GM12878 (cell line): ENCODE measurements at places on chromosomes 6 and 20. TPM values are rescaled to one million over a fixed set of nuclear protein-coding genes. Genes with fewer than 3 reads are reported as not detected.

The SLC44A4 gene
- 0.16 TPM in 1 of 2 replicates, not detected in the other for polyA plus RNA-seq

The PSMA7 gene
- 790 and 824 TPM in 2 replicates for polyA plus RNA-seq

The TTK gene
- polyA plus RNA-seq, result 50.2 and 50.3 TPM in 2 replicates

The GGTLC1 gene
- polyA plus RNA-seq, result not detected in 2 replicates

The AIF1 gene
- polyA plus RNA-seq, result 133 and 146 TPM in 2 replicates

The HBS1L gene
- 142 and 143 TPM in 2 replicates for polyA plus RNA-seq

The JPH2 gene
- polyA plus RNA-seq, result not detected in 2 replicates

The PLG gene
- 3.0 and 3.8 TPM in 2 replicates for polyA plus RNA-seq

The PRL gene
- polyA plus RNA-seq, result 27.5 and 29.2 TPM in 2 replicates

The COL12A1 gene
- 0.10 and 0.17 TPM in 2 replicates for polyA plus RNA-seq

The DLL1 gene
- polyA plus RNA-seq, result 0.10 and 0.16 TPM in 2 replicates

The RHAG gene
- not detected in 2 replicates for polyA plus RNA-seq

The GNAS-AS1 gene
- polyA plus RNA-seq, result 1.2 and 2.7 TPM in 2 replicates

The APOBEC2 gene
- polyA plus RNA-seq, result 0.70 and 0.71 TPM in 2 replicates

The ZNF133 gene
- polyA plus RNA-seq, result 5.0 and 6.1 TPM in 2 replicates

The ZNF165 gene
- polyA plus RNA-seq, result 4.6 and 5.0 TPM in 2 replicates

The DACT2 gene
- not detected in 2 replicates for polyA plus RNA-seq

The LY6G5C gene
- polyA plus RNA-seq, result 2.8 and 4.0 TPM in 2 replicates

The PPP1R14C gene
- polyA plus RNA-seq, result 0.14 and 1.6 TPM in 2 replicates

The OOEP gene
- polyA plus RNA-seq, result not detected in 2 replicates

The UBD gene
- 25.0 and 28.4 TPM in 2 replicates for polyA plus RNA-seq

The ENPP1 gene
- not detected in 2 replicates for polyA plus RNA-seq

The TP53TG5 gene
- 0.24 TPM in 1 of 2 replicates, not detected in the other for polyA plus RNA-seq

The TNFRSF6B gene
- polyA plus RNA-seq, result 0.67 TPM in 1 of 2 replicates, not detected in the other

The TRAPPC3L gene
- not detected in 2 replicates for polyA plus RNA-seq

The BPIFA1 gene
- not detected in 2 replicates for polyA plus RNA-seq

The PIM1 gene
- polyA plus RNA-seq, result 8.1 and 8.3 TPM in 2 replicates

The TRIM40 gene
- not detected in 2 replicates for polyA plus RNA-seq

The MEI4 gene
- polyA plus RNA-seq, result not detected in 2 replicates

The NUP43 gene
- polyA plus RNA-seq, result 21.8 TPM in 2 replicates

The TCF15 gene
- not detected in 2 replicates for polyA plus RNA-seq

The NHLRC1 gene
- 0.20 TPM in 1 of 2 replicates, not detected in the other for polyA plus RNA-seq

The LY6G6C gene
- polyA plus RNA-seq, result not detected in 2 replicates

The WDR27 gene
- 16.6 and 22.0 TPM in 2 replicates for polyA plus RNA-seq

The NR2E1 gene
- not detected in 2 replicates for polyA plus RNA-seq

The KCNK16 gene
- not detected in 2 replicates for polyA plus RNA-seq

The TBXT gene
- polyA plus RNA-seq, result 0.06 TPM in 1 of 2 replicates, not detected in the other

The LPA gene
- 0.27 and 0.39 TPM in 2 replicates for polyA plus RNA-seq

The TAGAP gene
- polyA plus RNA-seq, result 9.5 and 10.7 TPM in 2 replicates

The KCNS1 gene
- not detected in 2 replicates for polyA plus RNA-seq

The SLC24A3 gene
- polyA plus RNA-seq, result not detected in 2 replicates

The MICAL1 gene
- polyA plus RNA-seq, result 39.2 and 46.4 TPM in 2 replicates

The CRISP3 gene
- polyA plus RNA-seq, result not detected in 2 replicates

The PREP gene
- polyA plus RNA-seq, result 4.1 and 27.0 TPM in 2 replicates

The GATA5 gene
- polyA plus RNA-seq, result not detected in 2 replicates

The PCSK2 gene
- polyA plus RNA-seq, result not detected in 2 replicates

The PPIL6 gene
- polyA plus RNA-seq, result 0.17 and 0.22 TPM in 2 replicates

The HTR1E gene
- not detected in 2 replicates for polyA plus RNA-seq

The GNAS gene
- polyA plus RNA-seq, result 252 and 261 TPM in 2 replicates

The THBD gene
- not detected in 2 replicates for polyA plus RNA-seq

The HSPA1L gene
- 1.6 and 1.7 TPM in 2 replicates for polyA plus RNA-seq

The OTOR gene
- polyA plus RNA-seq, result not detected in 2 replicates

The SYTL3 gene
- 5.6 and 6.7 TPM in 2 replicates for polyA plus RNA-seq

The HMGA1 gene
- 736 and 739 TPM in 2 replicates for polyA plus RNA-seq
